ENCODE measurements at places on chromosomes 7 and 10.

GRCh38 chr7:152710153-152710442 lies 34.2 kb upstream of the XRCC2 start:
- DNase-seq, result no peak

DNA sequence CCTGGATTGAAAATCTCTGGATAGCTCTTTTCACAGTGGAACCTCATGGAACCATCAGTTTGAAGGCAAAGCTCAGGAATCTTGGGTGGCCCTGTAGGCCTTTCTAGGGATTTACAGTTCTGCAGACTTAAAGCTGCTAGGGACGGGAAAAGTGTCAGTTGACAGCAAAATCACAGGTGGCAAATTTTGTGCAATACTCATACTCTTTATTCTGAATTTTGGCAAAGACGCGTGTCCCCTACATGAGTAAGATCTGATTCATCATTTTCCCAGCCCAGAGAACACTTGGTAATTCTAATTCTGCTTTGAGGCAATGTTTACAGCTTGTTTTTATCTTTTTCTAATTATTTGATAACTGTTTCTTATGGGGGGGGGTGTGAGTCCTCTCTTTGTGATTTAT lies 3.6 kb downstream of the LRRC17 start:
- no peak for DNase-seq

DNA sequence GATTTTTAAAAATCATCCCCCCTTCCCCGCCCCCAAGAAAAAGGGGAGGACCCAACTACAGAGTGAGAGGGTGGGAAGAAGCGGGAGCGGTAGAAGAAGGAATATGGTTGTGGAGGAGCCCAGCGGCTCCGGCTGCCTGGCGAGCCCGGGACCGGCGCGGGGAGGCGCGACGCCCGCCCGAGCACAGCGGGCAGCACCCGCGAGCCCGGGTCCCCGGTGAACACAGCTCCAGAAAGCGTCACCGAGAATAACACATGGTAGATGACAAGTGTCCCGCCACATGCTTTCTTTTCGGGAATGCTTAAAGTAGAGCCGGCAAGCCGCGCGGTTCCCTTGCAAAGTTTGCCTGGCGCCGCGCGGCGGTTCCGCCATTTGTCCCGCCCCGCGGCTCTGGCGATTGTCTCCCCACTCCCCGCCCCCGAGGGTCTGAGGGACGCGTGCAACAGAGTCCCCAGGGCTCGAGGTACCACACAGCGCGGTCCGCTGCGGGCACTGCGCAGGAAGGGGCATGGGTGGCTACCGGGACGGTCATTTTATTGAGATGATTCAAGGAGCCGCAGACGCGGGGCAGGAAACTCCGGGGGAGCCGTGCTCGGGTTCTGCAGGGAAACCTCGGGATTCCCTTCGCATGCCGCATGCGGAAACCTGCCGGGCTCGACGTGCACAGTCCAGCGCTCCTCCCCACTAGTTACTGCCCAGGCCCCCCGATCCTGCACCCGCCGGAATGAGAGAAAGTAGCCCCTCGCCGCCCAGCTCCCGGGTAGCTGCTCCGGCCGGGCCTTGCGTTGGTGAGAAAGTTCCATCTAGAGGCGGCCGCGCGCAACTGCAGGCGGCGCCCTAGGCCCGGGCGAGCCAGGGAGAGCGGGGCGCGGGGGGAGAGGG lies 781 bp upstream of the GRM8 start:
- DNase-seq, result peak; percentile 48

- DNase-seq, result no peak
Measured at GRCh38 chr7:154916856-154917807, 85.8 kb downstream of the PAXIP1 start.

- DNase-seq, result no peak
Measured at GRCh38 chr7:106795877-106796231, 69.2 kb upstream of the PIK3CG start.

Data from stimulated activated naive CD4-positive, alpha-beta T cell treated with Interleukin-2 at 50 U/mL for 16 hours (primary cell).